ENCODE measurements at places on chromosomes 6 and 20.

DNA sequence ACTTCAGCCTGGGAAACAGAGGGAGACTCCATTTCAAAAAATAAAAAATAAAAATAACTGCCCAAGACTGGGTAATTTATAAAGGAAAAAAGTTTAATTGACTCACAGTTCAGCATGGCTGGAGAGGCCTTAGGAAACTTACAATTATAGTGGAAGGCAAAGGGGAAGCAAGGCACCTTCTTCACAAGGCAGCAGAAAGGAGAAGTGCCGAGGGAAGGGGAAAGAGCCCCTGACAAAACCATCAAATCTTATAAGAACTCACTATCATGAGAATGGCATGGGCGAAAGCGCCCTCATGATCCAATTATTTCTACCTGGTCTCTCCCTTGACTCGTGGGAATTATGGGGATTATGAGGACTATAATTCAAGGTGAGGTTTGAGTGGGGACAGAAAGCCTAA lies 95.5 kb upstream of the LGSN start:
- no peak for DNase-seq

- no peak for DNase-seq
Observed at GRCh38 chr20:33769043-33769442, 37.2 kb downstream of the ZNF341 start.

DNA sequence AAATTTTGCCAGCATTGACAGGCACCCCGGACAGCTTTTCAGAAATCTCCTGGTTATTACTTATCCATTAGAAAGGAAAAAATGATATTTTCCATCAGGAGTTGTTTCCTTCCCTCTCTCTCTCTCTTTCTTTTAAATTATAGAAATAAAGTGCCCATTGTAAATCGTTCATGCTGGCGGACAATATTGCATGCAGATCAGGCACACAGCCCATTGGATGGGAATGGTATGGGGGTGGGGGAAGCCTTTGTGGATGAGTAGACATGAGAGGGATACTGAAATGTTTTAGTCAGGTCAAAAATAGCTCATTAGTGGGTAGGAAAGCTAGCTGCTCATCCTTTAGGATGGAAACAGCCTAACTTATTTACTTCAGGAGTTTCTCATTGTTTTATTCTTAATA lies 764.9 kb upstream of the MMS22L start:
- DNase-seq: no peak

GRCh38 chr6:27810768-27811450 lies 101.3 kb downstream of the OR2B2 start:
- no peak for DNase-seq

DNA sequence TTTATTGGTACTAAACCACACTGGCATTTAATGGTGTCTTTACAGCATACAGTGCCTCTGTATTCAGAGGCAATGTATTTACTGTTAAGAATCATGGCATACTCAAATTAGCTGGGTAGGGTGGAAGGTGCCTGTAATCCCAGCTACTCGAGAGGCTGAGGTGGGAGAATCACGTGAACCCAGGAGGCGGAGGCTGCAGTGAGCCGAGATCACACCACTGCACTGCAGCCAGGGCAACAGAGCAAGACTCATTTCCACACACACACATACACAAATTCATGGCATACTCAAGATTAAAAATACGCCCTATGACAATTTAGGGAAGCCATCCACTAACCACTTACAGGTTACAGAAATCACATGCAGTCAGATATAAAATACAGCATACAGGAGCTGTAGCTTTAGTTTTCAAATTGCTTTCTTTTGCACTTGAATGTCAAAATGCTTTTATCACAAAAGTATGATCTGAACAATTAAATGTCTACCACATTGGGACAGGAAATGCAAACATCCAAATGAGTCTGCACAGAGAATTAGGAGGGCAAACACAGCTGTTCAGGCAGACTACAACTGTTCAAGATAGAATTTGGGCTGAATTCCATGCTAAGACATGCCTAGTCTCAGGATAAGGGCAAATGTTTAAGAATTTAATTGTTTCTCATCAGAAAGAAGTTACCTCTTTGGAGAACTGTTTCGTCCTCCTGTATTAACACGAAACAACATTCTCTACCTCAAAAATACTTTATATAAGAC lies 36.4 kb downstream of the CSNK2A1 start:
- DNase-seq: no peak

DNA sequence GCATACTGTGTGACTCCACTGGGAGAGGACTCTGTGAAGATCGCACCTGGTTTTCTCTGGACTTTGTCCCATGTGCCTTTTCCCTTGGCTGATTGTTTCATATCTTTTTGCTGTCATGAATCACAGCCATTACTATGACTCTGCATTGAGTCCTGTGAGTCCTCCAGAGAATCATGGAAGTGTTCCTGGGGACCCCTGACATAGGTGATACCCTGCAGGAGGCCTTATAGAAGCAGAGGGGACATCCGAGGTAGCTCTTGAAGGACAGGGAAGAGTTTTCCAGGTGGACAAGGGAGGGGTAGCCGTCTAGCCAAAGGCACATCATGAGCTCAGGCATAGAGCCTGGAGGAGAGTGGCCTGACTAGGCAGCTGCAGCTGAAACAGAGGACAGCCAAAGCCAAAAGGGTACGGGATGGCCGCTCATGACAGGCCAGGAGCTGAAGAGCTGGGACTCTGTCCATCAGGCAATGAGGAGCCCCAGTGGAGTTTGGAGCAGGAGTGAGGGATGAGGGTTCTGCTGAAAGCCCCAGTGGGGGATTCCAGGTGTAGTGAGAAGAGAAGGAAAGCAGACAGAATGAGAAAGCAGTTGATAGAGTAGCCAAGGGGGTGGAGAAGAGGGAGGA lies 86.6 kb upstream of the TOX2 start:
- DNase-seq: no peak

DNA sequence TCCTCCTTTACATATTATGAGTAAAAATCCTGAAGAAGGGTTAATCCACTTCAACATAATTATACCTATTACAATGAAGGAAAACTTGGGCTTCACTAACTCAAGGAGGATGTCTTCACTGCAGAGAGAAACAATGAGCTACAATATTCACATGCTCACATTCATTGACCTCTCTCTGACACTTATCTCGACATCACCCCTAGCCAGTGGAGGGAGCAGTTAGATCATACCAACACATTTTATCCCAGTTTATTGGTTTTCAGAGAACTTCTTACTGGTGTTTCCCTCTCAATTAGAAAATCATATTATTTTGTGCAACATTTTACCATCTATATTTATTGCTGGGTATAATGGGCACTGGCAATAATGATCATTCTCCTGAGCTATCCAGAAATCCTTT lies 646.5 kb downstream of the TENT5A start:
- no peak for DNase-seq

DNA sequence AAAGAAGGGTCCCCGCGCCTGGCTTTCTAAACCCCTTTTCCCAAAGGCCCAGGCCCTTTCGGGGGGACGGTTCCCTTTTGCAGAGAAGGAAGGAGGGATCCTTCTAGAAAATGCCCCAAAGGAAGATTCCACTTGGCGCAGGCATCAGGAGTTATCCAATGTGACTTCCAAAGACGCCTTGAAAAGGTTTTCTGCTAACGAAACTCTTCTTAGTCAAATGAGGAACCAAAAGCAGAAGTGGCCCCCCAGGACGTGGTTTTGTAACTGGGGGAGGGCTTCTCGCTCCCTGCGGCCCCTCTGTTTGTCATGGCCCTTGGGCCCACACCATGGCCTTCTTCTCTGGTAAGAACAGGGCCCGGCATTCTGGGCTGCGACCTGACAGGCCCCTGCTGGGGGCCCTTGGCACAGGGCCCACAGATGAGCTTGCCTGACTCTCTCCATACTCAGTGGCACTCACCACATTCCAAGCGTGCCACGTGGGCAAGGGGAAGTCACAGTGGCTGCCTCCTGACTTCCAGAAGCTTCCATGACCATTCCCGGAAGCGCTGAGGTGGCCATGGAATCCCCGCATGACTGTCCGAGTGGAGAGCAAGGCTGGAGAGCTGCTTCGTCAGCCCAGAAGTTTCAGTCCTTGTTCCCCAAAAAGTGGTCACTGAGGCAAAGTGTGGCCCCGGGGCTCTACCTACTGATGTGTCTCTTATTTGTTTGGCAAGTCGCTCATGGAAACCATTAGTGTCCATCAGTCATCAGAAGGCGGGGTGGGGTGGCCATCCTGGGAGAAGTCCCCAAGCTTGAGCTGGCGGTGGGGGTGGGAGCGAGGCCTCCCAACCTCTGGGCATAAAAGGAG lies 834 bp upstream of the CTSZ start:
- no peak for DNase-seq

DNA sequence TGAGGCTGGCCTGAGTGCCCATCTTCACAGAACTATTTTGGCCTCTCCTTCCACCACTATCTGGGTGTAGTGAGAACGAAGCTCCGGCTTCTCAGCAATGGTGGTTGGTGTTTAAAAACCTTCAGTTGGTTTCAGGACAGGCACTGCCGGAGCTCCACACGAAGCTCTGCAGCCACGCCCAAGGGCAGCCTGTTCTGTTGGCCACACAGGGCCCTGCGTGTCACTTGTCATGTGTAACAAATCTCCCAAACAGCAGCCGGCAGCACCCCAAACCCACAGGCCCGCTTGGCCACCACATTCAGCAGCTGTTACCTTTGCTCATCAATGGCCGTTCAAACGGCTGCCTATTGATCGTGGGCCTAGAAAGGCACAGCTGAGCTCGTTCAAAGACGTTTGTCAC lies 97.5 kb downstream of the ERMARD start:
- DNase-seq: no peak

DNA sequence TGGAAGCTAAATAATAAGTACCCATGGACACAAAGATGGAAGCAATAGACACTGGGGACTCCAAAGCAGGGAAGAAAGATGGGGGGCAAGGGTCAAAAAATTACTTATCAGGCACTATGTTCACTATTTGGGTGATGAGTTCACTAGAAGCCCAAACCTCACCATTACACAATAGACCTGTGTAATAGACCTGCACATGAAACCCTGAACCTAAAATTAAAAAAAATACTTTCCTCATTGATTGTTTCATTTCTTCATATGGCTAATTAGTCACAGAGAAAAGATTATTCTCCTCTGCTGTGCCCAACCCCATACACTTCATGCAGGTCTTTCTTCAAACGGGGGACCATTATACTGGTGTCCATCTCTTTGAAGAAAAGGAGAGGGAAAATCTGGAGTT lies 213.0 kb upstream of the DTNBP1 start:
- DNase-seq: no peak

DNA sequence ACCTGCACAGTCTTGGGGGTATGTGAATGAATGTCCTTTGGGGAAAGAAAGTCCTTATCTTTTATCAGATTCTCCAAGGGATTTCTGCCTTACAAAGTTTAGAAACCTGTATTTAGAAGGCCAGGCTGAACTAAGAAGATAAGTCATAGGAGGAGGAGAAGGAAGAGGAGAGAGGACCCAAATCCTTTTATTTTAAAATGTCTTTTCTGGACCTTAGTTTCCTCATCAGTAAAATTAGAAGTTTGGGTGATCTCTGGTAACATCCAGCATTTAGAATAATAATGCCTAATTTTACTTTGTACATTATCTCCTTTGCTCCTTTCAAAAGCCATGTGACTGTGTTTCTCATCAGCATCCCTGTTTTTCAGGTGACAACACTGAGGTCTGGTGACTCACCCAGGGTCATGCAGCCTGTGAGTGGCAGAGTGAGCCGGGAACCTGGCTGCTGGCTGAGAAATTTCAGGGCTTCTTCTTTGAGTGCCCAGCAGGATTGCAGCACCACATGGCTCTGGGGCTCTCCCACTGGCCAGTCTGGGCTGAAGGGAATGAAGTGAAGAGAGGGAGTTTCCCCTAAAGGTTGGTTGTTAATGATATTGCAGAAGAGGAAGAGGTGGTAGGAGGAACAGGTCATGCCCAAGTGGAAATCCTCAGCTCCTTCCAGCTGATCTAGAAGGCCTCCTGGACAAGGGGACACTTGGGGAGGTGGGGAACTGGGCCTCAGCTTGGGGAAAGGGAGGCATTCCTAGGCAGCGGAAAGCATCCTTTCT lies 34.0 kb downstream of the VEGFA start:
- no peak for DNase-seq

DNA sequence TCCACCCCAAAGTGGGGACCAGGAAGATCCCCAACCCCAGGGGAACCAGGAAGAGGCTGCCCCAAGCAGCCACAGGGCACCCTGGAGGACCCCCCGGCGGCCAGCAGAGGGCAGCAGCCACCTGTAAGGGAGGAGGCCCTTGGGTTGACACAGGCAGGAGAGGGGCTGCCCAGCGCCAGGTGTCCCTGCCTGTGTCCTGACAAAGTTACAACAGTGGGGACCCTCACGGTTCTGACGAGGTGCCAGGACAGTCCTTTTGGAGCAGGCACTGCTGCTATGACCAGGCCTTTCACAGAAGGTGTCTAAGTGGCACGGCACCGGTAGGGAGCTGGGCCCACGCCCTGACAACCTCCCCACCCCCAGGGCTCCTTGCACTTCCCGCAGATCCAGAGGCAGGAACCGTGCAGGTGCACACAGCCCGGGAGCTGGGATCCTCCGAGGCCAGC lies 176.7 kb downstream of the BMP7 start:
- DNase-seq: no peak

- DNase-seq: no peak
Observed at GRCh38 chr6:13523826-13524622, 36.6 kb upstream of the GFOD1 start.

GRCh38 chr6:76247527-76247926 lies 175.1 kb upstream of the IMPG1 start:
- no peak for DNase-seq

DNA sequence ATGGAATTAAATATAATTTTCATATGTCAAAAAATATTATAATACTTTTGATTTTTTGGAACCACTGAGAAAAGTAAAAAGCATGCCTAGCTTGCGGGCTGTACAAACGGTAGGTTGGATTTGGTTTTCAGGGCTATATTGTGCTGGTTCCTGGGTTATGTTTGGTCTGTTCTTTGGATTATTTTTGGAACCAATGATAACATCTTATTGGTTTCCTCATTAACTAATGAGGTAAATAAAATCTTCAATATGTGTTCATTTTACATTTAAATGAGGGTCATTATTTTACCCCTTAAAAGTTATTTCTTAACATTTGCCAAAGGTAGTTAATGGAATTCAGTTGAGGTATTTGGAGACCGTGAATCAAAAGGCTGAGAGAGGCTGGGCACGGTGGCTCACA lies 96.6 kb downstream of the IMPG1 start:
- DNase-seq: no peak

DNA sequence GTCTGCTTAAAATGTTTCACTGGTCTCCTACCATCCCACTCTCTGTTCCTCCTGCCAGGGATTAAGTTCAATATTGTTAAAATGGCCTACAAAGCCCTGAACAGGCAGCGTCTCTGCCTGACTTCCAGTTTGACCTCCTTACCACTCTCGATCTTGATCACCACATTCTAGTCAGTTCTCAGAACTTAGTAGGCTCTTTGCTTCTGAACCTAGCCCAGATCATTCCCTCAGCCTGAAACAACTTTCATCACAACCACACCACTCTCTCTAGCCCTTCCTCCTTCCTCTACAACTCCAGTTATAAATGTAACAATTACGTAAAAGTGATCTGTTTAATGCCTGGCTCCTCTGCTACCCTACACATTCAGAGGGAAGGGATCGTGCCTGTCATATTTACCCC lies 53.3 kb downstream of the ATG5 start:
- no peak for DNase-seq
